ENCODE measurements at places on chromosomes 2 and 18.

DNA sequence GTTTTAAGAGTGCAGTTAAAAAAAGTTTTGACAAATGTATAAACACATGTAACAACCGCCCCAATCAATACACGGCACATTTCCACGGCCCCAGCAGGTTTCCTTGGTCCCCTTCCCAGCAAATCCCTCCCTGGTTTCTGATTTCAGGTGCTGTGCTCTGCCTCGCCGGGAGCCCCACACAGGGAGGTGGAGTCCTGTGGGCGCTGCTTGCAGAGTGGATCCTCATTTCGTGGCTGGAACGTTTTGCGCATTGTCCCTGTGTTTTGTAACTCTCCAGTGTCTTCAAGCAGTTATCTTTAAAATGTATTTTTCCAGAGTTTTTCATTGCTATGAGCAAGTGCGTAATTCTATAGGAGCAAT, 124.8 kb downstream of the GALR1 start:
- no peak for DNase-seq

DNA sequence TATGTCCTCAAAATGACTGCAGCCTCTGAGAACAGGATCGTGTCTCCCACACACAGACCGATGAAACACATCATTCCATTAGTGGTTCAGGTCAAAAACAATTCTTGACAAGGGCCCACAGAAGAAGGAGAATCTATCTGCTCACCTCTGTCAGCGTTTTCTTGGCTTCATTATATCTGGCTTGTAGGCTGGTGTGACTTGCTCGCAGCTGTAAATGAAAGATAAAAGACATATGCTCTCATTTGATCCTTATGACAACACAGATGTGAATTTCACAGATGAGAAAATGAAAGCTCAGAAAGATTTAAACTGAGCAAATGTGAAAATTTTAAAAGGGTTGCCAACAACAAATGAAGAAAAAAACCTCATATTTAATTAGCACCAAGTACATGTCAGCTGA, 61.6 kb downstream of the CCDC93 start:
- no peak for DNase-seq

- no peak for DNase-seq
Measured at GRCh38 chr2:84989422-84989821, 18.5 kb downstream of the KCMF1 start.

- DNase-seq, result no peak
Measured at GRCh38 chr18:45284851-45285250, 330.4 kb upstream of the SLC14A2 start.

DNA sequence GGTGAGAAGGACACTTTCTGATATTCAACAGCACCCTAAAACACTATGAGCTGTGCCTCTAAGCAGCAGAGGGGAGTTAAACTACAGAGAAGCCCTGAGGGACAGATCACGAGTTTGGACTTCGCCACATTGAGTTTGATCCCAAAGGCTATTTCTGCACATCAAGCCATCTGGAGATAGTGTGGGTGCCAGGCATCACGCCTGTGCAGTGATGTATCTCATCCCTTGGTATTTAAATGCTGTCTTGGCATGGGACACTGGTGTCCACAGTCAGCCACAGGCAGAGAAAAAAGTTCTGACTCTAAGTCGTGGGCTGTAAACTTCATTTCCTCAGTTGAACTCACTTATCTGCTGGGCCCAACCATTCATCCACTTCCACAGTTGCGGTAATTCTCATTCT, 742.3 kb upstream of the CELF4 start:
- DNase-seq, result no peak

DNA sequence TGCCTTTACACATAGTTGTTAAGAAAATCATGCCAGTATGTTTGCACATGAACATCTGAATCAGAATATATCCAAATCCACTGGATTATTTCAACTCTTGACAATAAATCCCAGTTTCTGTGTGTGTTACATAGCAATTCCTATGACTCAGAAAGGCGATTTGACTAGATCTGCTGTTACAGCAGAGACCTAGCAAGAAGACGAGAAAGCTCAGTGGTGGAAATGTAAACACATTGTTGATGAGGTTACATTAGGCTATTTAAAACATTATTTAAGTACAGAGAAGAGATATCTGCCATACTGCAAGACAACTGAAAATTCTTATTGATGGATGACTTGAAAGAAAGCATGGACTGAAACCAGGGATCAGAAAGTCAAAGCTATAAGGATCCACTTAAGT, 73.0 kb upstream of the SMIM21 start:
- DNase-seq, result no peak

DNA sequence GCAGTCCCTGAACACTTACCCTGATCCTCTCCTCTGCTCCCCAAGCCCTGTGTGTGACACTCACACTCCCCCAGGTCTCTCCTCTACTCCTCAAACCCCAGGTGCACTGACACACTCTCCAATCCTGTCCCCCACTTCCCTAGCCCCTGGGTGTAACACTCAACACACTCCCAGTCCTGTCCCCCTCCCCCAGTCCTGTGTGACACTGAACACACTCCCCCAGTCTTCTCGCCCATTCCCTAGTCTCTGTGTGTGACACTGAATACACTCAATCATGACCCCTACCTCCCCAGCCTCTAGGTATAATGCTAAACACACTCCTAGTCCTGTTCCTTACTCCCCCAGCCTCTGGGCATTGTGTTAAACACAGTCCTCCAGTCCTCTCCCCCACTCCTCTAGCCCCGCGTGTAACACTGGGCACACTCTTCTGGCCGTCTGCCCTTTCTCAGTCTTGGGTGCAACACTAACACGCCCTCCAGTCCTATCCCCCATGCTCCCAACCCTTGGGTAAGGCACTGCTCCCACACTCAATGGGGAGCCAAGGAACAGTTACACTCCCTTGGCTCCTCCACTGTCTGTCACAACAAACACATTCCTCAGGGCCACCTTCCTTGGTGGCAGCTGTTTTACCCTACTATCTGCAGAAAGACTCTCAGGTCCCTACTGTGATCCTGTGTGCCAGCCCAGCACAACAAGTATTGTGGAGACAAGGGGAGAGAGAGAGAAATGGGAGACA, 82.5 kb upstream of the PKDCC start:
- DNase-seq, result no peak

- DNase-seq, result no peak
Measured at GRCh38 chr2:121532894-121533293, 2.2 kb downstream of the RNU4ATAC start.

- DNase-seq, result no peak
Measured at GRCh38 chr2:47079515-47080412, 75.3 kb downstream of the STPG4 start.

GRCh38 chr2:197191940-197192322, 118.6 kb downstream of the ANKRD44 start:
- peak; percentile 62 for DNase-seq

DNA sequence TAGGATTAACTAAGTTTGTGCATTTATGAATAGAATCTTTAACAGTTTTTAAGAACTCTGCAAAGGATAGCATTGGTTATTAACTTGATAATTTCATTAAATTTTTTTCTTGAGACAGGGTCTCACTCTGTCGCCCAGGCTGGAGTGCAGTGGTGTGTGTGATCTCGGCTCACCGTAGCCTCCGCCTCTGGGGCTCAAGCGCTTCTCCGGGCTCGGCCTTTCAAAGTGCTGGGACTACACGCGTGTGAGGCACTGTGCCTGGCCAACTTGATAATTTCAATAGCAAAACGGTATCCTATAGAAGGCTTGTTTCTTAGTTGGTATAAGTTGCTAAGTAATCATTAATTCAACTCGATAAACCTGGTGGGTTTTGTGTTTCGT, 38.0 kb downstream of the ADNP2 start:
- DNase-seq, result no peak

- DNase-seq, result no peak
Measured at GRCh38 chr2:175698061-175698460, 304.0 kb downstream of the LNPK start.

DNA sequence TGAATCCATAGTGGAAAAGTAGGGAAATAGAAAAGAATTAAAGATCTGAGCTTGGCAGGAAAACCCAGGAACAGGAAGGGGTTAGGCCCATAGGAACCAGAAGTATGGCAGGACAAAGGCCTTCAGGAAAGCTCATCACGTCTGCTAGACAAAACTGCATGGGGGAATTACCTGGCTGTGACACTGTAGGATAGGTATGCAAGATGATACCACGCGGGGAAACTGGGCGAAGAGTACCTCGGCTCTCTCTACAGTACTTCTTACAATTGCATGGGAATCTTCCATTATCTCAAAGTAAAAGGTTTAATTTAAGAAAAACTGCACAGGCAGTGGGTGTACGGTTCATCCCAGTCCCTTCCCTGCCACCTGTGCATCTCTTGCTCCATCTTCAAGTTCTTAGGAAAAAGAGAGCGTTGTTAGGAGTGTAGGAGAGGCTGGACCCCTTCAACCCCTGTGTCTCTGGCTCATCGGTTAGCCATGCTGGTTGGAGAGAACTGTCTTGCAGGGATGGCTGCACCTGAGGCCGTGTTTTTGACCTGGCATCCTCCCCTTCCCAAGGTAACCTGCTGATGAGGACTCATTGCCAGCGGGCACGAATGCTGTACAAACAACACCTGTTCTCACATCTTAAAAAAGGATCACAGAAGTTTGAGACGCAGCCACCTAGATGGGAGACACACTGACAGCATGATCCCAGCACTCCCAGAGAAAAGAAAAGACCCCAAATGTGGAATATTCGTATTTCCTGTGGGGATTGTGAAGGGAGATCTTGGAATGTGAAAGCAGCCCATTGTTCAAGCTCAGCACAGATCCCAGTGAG, 120.5 kb upstream of the COPS8 start:
- DNase-seq, result no peak

DNA sequence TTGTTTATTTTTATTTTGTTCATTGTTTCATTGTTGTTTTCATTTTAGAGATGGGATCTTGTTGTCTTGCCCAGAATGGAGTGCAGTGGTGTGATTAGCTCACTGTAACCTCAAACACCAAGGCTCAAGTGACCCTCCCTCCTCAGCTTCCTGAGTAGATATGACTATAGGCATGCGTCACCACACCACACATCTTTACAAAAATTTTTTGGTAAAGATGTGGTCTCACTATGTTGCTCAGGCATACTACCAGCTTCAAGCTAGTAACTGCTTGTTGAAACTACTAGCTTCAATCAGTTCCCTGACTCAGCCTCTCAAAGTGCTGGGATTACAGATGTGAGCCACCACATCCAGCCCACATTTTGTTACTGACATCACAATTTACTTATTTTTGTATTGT, 14.8 kb downstream of the FAM237A start:
- no peak for DNase-seq

- DNase-seq, result no peak
Measured at GRCh38 chr2:17959833-17960232, 81.4 kb downstream of the KCNS3 start.

GRCh38 chr2:207107551-207107950, 58.2 kb downstream of the KLF7 start:
- DNase-seq, result no peak

- DNase-seq, result peak; percentile 28
Measured at GRCh38 chr2:147910990-147911473, 66.2 kb downstream of the ACVR2A start.

- DNase-seq, result no peak
Measured at GRCh38 chr2:24512831-24513230, 21.8 kb downstream of the NCOA1 start.

Measured in effector memory CD8-positive, alpha-beta T cell (primary cell).